Right lung (tissue), 10 donors: ENCODE measurements at places on chromosomes 16 and 17. TPM values are rescaled to one million over a fixed set of nuclear protein-coding genes. Genes with fewer than 3 reads are reported as not detected.
A peak's percentile ranks its signal among the peaks of the same experiment; 100 is the strongest.

SLC47A2 gene
- 0.25 TPM for polyA plus RNA-seq

ALOXE3 gene
- not detected for polyA plus RNA-seq

KRTAP4-3 gene
- polyA plus RNA-seq, result not detected

KRTAP2-2 gene
- polyA plus RNA-seq, result not detected

TP53TG3B gene
- not detected for polyA plus RNA-seq

TCAP gene
- 1.8 TPM for polyA plus RNA-seq

ZFP3 gene
- 9.2 TPM for polyA plus RNA-seq

GRCh38 chr16:58970775-58971174 lies 236.7 kb upstream of the GOT2 start:
- no peak for DNase-seq

DNA sequence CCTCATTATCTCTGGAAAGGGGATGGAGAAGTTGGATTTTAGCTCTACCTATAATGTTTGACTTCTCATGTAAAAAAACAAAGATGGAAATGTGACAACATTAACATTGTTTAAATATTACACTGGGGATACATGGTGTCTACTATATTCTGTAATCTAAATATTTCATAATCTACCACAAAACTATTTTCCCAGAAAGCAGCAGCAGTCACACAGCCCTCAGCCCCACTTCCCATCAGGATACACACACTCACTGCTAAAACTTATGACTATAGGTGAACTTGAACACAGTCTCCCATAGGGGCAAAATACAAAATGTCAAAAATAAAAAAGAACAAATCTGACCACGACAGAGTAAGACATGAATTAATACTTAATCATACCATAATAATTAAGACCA lies 95.7 kb downstream of the KANSL1 start:
- DNase-seq, result no peak

GRCh38 chr17:35236821-35237220 lies 6.1 kb upstream of the SLFN5 start:
- no peak for DNase-seq

DNA sequence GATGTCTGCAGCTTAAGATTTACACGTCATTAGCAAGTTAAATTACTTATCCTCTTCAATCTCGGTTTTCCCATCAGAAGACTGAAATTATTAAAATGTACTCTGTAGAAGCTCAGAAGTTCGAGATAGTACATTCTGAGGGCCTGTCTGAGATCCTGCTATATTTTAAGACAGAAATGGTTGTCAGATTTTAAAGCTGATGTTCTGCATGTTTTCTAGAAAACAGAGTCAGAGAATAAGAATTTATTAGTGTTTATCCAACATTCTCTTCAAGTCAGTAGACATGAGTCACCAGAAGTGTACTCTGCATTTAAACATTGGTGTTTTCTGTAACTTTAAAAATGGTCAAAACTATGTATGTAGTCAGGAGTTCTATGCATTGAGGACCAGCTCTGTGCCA lies 155.2 kb upstream of the MYOCD start:
- no peak for DNase-seq

GRCh38 chr17:45341533-45342158 lies 24.8 kb upstream of the MAP3K14 start:
- DNase-seq, result no peak

DNA sequence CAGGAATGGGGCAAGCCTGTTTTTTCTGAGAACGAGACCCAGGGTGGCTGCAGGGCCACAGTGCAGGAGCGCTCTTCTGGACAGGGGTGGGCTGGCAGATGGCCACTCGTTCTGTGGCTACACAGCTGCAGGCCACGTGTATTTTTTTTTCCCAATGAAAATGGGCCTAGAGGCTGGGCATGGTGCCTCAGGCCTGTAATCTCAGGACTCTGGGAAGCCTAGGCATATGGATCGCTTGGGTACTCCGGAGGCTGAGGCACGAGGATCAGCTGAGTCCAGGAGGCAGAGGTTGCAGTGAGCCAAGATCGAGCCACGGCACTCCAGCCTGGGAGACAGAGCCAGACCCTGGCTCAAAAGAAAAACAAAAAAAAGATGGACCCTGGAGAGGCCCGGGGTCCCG lies 6.8 kb downstream of the UNKL start:
- no peak for DNase-seq

GRCh38 chr16:68190081-68190480 lies 45.8 kb downstream of the ESRP2 start:
- no peak for DNase-seq

DNA sequence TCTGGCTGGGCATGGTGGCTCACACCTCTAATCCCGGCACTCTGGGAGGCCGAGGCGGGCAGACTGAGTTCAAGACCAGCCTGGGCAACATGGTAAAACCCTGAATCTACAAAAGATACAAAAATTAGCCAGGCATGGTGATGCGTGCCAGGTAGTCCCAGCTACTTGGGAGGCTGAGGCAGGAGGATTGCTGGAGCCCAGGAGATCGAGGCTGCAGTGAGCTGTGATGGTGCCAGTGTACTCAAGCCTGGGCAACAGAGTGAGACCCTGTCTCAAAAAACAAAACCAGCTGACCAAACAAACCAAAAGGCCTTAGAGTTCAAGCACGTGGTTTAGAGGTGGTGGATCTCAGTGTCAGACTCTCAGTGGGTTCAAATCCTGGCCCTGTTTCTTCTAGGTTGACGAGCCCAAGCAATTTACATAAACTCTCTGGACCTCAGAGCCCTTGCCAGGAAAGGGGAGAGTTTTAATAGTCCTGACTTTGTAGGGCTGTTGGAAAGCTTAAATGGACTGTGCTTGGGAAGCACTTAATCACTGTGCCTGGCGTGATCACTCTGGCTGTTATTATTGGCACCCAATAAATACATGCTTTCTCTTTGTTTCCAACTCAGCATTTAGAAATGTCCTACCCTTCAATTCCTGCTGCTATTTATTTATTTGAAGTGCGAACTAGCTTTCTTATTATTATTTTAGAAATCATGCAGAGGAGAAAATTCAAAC lies 44.7 kb downstream of the ABCC1 start:
- no peak for DNase-seq

- no peak for DNase-seq
Observed at GRCh38 chr16:28193530-28194423, 18.0 kb downstream of the XPO6 start.

DNA sequence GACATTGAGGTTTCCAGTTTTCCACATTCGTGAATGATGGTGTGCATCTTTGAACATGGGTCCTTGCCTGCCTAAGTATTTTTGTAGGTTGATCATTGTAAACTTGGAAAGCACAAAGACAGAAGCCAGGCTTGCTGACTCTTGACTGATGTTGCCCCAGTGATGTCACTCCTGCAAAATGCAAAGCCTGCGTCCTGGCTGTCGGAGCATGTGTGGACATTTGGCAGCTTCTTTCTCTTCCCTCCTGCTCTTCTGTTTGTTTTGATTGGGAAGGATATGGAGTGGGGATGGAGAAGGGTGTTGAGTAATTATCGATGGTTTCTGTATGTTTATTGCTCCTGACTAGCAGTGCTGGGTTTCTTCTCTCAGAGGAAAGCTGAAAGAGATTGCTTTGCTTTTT lies 3.2 kb downstream of the NDE1 start:
- DNase-seq, result peak; percentile 62

GRCh38 chr17:37742116-37742761 lies 2.6 kb downstream of the HNF1B start:
- DNase-seq, result no peak

- DNase-seq, result no peak
Observed at GRCh38 chr16:81029930-81030604, 5.6 kb upstream of the ATMIN start.

GRCh38 chr17:82419540-82419939 lies 1.2 kb upstream of the OGFOD3 start:
- DNase-seq, result no peak

- DNase-seq, result no peak
Observed at GRCh38 chr17:35241520-35241919, 1.4 kb upstream of the SLFN5 start.

DNA sequence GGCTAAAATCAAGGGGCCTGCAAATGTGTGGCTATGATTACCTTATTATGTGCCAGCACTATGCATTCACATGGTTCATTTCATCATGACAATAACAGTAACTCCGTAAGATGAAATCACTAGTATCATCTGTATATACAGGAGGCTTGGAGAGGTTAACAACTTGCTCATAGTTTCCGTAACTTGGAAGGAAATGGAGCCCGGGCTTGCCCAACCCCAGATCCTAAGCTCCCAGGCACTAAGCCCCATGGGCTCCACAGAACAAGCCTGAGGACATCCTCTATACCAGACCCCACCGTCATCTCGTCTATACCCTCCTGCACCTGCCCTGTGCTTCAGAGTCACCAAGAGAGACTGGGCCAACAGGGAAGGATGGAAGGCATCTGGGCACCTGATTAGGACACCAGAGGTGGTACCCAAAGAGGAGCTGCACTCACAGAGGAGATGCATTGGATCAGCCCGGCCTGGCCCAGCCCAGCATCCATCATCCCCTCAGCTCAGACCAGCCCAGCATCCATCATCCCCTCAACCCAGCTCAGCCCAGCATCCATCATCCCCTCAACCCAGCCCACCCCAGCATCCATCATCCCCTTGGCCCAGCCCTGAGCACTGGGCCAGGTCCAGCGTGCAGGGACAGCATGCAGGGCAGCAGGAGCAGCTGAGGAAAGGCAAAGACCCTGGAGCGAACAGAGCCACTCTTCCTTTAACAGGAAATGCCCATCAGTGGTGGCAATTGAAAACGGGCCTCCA lies 28.5 kb downstream of the NSMCE1 start:
- no peak for DNase-seq

DNA sequence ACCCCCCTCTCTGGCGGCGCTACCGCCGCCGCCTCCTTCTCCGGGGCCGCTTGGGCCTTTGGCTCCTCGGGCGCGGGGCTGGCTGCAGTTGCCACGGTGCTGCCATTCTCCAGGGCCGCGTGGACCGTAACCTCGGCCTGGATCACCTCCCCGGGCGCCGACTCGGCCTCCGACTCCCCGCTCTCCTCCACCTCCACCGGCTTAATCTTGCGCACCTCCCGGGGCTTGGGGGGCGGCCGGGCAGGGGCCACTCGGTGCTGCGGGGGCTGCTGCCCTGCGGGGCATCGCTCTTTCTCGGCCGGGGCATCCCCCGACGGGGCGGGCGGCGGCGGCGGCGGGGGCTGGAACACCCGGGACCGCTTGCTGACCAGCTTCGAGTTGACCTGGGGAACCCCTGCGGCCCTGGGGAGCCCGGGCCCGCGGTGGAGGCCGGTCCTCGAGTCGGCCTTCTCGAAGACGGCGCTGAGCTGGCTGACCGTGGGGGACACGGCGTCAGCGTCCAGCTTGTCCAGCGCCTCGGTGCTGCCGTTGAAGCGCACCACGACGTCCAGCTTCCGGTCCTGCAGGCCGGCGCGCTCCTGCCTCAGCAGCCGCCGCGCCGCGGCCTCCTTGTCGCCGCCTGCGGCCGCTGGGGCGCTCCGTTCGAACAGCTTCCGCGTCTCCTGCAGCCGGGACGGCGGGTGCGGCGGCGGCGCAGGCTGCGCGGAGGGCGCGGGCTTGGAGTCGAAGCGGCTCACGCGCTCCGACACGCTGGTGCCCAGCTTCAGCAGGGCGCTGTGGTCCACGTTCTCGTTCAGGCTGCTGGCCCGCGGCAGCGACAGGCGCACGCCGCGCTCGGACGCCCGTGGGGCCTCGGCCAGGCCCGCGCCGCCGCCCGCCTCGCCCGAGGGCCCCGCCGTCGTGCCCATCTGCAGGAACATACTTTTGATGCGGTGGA lies 792 bp downstream of the PPP1R9B start:
- DNase-seq, result no peak

- no peak for DNase-seq
Observed at GRCh38 chr17:56897646-56898424, 16.0 kb downstream of the TRIM25 start.

DNA sequence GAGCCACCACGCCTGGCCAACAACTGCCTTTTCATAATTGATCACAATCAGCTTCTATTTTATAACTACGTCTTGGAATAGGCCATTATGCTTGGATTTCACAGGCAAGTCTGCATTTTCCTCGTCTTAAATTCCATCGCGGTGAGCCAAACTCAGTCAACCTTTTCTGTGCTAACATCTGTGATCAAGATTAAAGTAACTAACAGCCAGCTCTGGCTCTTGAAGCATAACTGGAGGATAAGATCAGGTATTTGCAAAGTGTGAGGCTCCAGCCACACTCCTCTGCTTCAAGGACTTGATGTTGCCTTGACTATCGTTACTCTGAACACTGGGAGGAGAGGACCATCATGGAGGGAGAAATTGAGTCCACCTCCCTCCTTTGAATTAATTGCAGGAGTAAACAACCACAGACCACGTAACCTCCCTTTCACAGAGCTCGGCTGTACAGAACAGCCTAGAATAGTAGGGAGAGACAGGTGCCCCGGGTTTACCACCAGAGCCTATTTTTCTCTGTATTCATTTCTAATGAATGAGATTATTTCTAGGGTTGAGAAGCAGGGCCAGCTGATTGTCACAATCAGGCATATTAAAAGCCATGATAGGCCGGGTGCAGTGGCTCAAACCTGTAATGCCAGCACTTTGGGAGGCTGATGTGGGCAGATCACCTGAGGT lies 143.0 kb downstream of the XYLT1 start:
- no peak for DNase-seq

DNA sequence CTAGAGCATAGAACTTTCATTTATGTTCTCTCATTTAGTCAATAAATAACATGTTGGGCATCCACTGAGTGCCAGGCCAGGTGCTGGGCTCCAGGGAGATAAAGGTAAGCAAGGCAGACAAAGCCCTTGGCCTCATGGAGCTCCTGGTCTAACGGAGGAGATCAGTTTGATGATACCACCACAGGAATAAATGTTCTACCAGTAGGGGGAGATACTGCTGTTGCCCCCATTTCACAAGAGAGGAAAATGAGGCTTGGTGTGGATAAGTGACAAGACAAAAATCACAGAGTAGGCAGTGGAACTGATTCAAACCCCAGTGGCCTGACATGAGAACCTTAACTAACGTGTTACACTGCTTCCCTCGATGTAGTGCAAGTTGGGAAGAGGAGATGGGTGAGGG lies 80.4 kb upstream of the ERCC4 start:
- no peak for DNase-seq

DNA sequence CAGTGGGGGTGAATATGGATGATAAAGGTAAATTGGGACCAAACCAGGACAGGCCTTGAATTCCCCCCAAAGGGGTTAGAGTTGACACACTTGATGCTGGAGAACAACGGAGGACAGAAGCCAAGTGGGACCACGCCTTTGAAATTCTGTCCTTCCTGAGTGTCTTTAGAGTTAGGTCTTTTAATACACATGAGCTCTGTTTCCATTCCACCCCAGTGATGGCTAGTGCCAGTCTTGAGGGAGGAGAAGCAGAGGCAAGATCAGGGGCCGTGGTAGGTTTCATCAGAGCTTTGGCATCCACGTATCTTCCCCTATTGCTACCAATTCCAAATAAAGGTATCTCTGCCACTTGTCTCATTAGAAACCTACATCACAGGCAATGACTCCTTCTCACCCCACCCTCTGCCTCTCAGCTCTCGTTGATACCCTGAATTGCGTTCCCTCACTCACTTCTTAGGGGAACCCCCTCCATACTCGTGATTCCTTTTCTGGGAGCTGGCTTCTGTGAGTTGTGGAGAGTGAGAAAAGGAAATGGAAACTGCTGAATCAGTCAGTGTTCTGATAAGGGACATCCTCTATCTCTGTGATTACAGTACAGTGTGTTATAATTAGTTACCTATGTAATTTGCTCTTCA lies 2.4 kb upstream of the CCL3L1 start:
- DNase-seq, result no peak

- DNase-seq, result no peak
Observed at GRCh38 chr17:48471817-48472410, 41.9 kb upstream of the SKAP1 start.
